ENCODE measurements at places on chromosomes 1 and 21.

- no peak for DNase-seq
These were observed 1.8 kb downstream of the MAN1C1 start for GRCh38 chr1:25618433-25618808.

DNA sequence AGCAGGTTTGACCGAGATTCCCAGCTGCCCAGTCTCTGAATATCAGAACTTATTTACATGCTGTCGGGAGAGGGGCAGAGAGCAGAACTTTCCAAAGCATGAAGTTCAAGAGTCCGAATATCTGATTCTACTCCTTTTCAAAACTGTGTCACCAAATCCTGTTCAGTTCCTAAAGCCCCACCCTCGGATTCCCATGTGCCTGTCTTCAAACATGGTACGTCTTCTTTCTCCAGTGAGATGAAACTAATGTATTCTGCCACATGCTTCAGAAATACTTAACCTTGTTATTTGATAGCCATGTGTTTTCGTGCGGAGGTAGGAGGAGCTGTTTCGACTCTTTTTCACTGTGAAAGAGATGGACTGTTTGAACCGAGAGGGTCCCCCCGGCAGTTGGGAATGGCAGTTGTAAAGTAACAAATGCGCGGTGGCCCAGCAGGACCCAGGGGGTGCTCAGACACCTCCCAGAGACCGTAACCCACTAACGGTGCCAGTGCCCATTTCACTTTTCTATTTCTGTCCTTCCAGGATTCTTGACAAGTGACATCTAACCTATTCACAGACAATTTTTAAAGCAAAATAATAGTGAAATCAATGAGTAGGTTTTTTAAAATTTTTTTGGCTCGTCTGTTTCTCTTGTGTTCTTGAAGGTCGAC is 67.2 kb downstream of the ZBTB18 start:
- no peak for DNase-seq

DNA sequence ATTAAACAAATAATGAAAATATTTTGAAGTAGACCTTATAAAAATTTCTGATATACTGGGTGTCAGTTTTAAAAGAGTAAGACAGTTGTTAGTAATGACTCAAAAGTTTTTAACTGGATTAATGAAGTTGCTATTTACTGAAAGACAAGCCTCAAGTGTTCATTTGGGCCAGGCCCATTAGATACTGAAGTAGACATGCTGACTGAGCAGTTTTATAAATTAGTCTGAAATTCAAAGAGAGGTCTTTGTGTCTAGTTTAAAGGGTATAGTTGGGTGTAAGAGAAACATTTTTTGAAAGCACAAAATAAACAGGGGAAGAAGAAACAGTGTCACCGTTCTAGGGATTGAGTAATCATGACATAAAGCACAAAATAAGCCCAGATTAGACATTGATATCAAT is 1577.2 kb downstream of the AMY1C start:
- no peak for DNase-seq

- no peak for DNase-seq
These were observed 89.0 kb upstream of the CHODL start for GRCh38 chr21:18155508-18156193.

DNA sequence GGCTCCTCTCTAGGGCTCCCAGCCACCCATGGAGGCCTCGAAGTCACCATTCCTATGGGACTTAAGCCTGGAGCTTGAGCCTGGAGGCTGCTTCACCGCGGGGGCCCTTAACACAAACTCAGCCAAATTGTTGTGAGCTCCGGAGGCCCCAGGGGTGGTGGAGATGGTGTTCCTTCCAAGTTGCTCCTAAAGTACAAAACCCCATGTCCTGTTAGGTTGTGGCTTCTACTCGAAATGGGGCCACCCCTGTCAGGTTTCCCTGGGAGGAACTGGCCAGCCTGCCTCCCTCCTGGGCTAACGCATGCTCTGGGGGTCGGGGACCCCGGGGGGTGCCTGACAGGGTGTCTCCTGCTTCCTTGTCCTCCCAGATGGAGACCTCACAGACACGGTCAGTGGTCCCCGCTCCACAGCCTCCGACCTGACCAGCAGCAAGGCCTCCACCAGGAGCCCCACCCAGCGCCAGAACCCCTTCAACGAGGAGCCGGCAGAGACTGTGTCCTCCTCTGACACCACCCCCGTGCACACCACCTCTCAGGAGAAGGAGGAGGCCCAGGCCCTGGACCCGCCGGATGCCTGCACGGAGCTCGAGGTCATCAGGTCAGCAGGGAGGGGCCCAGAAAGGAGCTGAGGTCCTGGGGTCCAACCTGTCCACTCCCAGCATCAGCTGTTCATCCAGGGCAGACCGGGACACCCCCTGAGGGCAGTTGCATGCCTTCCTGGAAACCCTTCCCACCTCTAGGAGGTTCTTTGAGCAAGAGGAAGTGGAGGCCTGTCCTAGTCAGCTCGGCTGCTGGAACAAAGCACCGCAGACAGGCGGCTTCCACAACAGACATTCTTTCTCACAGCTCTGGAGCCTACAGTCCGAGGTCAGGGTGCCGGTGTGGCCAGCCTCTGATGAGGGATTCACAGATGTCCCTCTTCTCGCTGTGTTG is 10.8 kb upstream of the SLC25A34 start:
- no peak for DNase-seq

GRCh38 chr1:225685476-225686176 is 32.7 kb upstream of the ENAH start:
- no peak for DNase-seq

DNA sequence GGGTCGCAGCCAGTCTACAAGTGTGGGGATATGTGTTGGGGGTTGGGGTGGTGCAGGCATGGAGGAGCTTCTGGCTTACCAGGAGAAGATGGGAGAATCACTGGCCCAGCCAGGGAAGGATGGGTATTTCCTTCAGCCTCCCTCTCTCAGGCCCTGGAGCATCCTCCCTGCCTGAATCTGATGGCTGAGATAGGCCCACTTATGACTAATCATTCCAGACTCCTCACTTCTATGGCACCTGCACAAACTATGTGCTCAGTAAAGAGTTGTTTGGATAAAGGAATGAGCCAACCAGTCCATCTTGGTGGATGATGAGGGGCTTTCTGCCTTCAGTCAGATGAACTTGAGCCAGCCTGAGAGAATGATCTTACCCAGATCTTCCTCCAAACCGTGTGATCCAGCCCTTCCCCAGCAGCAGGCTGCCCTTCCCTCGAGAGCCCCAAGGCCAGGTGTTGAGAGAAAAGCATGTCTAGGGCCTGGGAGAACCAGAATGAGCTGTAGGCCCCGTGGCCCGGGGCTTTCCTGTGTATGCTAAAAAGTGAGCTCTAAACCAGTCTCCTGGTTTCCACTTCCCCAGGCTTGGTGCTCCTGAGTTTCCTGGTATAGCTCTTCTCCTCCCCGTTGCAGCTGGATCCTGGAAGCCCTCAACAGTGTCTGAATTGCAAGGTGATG is 1.3 kb downstream of the GPA33 start:
- no peak for DNase-seq

DNA sequence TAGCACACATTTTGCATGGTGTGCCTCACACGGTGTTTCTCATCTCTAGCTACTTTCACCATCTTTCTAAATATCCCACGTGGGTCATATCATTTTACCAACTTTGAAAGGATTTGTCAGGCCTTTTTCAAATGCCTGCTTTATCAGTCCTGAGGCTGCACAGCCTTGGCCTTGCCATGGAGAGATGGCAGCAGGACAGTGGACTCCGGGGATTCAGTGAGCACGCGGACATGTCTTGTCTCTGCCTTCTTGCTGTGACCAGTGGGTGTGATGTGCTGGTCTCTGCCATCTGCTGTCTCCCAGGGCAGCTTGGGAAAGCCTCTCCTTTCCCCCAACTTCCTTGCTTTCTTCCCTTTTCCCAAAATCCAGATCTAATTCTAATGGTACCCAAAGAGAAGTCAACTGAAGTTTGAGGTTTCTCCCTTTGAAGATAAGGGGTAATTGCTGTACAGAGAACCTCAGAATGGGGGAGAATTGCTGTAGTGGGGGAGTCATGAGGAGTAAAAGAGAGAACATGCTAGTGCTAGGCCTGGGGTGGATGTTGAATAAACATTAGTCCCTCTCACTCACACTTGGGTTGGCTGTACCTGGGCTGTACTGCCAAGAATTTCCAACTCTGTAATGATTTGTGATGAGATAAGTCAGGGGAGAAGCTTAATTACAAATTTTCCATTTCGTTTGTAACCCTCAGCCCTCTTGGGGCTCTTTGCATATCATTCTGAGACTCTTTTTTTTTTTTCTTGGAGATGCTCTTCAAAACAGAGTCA is 99.5 kb downstream of the GALNT2 start:
- DNase-seq = no peak

DNA sequence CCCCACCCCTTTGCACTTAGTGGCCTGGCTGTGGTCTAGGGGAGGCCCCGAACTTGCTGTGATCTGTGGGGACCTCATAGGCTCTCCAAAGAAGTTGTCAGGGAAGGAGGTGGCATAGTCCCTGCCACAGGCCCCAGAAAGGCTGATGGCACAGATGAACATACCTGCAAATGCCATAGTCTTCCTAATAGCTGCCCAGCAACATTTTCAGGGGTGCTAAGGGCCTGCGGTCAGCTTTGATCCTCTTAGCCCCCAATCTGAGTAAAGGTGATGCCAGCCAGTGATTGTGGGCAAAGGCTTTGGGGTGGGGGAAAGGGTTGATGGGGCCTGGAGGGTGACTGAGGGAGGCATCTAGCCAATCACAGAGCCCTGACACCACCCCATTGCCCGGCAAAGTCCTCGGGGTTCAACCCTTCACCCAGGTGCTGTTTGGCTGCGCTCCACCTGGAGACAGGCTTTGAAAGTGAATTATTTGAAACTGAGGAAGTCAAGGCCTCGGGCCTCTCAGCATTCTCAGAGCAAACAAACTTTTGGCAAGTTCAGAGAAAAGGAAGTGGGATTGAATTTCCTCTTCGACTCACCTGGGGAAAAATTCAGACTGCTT is 35.8 kb downstream of the PAX7 start:
- no peak for DNase-seq

DNA sequence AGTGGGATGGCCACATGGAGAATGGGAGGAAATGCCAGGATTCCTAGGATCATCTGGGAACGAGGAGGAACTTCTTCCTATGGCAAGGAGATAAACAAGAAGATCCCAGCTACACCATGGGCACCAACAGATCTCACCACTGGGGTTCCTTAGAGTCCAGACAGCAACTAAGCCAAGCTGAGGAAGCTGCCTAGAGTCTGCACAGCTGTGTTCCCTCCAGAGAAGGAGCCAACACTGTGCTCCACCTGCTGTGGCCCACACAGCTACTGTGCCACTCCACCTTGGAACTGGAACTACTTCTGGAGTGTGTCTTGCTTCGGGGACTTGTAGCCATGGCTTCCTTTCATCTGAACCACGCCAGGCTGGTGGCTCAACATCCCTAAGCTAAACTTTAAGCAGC is 6.0 kb downstream of the IFNAR1 start:
- no peak for DNase-seq

DNA sequence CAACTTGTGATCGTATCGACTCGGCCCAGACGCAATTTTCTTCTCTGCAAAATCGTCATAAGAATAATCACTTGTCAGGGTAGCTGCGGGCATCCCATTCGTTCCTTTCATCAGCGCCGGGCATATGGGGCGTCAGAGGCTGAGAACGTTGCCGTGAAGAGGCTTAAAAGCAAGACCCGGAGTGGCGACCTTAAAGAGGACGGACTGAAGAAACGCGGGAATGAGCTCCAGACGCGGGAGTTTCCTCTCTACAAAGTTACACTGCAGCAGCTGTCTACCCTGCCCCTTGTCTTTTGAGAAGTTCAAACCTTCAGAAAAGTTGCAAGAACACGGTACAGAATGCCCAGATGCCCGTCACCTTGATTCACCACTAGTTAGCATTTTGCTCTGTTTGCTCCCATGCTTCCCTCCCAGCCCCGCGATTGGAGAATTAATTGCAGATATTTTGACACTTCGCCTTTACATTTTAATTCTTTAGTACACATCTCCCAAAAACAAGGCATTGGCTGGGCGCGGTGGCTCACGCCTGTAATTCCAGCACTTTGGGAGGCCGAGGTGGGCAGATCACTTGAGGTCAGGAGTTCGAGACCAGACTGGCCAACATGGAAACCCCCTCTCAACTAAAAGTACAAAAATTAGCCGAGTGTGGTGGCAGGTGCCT is 967 bp downstream of the CENPS start:
- no peak for DNase-seq

DNA sequence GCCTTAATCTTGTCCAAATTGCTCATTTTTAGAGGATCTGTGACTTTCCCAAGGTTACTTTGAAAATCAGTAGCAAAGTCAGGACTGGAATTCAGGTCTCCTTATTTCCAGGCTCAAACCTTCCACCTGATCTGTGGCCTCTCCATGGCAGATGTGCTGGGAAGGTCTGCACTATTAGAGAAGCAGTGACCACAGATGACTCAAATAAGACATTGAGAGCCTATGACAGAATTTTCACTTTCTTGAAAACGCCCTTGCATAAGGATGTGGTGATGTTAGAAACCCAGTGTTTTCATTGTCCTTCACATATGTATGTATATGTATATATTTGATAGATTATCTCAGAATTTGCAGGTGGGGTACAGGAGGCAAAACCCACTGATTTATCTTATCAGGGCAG is 45.3 kb downstream of the TTC39A start:
- peak; percentile 77 for DNase-seq

GRCh38 chr1:243465738-243466137 is 209.9 kb downstream of the SDCCAG8 start:
- no peak for DNase-seq

- DNase-seq = peak; percentile 93
These were observed at the start of gene KIAA0319L for GRCh38 chr1:35557118-35557610. KIAA0319L (minus strand) TSS chr1:35557403; CDS start chr1:35554491, 2,912 bp downstream.

DNA sequence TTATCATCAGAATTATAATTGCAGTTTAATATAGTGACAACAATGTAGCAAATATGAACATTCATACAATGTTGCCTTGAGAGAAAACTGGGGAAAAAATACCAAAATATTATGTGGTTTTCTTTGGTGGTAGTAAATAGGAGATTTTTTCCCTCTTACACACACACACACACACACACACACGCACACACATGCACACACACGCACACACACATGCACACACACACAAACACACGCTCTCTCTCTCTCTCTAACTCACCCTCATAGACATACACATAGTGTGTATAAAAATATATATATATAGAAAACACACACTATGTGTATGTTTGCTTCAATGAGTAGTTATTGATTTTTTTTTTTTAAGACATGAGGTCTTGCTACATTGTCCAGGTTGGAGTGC is 211.6 kb downstream of the HHAT start:
- no peak for DNase-seq

DNA sequence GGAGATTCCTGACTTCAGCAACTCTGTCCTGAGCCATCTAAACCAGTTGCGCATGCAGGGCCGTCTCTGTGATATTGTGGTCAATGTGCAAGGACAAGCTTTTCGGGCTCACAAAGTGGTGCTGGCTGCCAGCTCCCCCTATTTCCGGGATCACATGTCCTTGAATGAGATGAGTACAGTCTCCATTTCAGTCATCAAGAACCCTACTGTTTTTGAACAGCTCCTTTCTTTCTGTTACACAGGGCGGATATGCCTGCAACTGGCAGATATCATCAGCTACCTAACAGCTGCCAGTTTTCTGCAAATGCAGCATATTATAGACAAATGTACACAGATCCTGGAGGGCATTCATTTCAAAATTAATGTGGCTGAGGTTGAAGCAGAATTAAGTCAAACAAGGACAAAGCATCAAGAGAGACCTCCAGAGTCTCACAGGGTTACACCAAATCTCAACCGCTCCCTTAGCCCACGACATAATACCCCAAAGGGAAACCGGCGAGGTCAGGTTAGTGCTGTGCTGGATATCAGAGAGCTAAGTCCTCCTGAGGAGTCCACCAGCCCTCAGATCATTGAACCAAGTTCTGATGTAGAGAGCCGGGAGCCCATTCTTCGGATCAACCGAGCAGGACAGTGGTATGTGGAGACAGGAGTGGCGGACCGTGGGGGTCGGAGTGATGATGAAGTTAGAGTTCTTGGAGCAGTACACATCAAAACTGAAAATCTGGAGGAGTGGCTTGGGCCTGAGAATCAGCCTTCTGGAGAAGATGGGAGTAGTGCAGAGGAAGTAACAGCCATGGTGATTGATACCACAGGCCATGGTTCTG is 2.3 kb downstream of the ZBTB37 start:
- DNase-seq = peak; percentile 64

Measured in GM13976 (cell line).